ENCODE measurements at places on chromosomes 5 and 9. TPM values are rescaled to one million over a fixed set of nuclear protein-coding genes. Genes with fewer than 3 reads are reported as not detected.

DNA sequence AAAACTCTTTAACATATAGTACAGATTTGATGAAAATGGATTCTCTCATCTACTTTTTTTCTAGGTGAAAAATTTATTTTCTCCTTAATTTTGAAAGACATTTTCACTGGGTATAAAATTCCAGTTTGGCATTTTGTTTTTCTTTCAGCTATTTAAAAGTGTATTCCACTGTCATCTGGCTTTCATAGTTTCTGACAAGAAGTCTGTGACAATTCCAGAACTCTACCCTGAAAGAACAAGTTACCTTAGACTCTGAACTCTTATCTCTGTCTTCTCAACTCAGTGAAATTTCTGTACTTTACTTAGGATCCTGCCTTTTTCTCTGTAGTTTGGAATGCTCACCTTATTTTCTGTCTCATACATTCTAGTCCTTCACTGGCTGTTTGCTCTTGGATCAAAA is 161.7 kb downstream of the RANBP17 start:
- no peak for DNase-seq

DNA sequence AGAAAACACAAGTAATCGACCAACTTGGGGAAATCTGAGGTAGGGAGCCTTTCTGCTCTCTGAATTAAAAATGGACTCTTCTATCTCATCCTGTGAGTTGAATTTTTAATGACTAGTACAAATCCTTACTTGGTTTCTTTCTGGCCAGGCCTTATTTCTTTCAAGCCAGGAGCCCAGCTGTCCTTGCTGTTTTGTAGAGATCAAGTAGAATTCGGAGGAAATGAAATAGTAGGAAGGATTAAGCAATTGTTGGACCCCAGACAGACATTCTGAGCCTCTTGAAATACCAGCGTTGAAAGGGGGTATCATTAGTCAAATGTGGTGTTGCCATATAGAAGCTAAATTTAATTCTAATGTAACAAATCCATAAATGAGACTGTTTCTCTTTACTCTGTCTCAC is 53.7 kb upstream of the SMIM15 start:
- no peak for DNase-seq

- no peak for DNase-seq
Measured at GRCh38 chr5:128038643-128039042, 44.9 kb upstream of the SLC12A2 start.

GRCh38 chr5:542319-543311 is 18.4 kb upstream of the SLC9A3 start:
- DNase-seq = no peak

GRCh38 chr9:6495466-6495865 is 82.5 kb downstream of the UHRF2 start:
- no peak for DNase-seq

DNA sequence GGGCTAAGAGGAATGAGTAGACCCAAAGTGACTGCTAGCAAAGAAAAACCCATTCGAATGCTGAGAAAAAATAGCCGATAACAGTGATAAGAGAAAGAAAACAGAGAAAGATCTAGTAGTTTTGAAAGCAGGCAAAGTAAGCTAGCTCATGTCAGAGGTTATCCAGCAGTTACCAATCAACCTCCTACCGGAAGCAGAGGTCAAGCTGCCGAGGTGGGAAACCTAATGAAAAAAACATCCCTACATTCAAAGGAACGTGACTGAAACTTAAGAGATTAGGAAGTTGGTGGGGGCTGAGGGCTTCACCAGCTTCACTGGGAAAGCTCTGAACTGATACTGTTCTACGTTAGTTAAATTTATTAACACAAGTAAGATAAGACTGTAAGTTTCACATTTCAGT is 32.6 kb downstream of the SSBP2 start:
- no peak for DNase-seq

GRCh38 chr9:89109666-89110065 is 69.0 kb downstream of the SHC3 start:
- DNase-seq = no peak

DNA sequence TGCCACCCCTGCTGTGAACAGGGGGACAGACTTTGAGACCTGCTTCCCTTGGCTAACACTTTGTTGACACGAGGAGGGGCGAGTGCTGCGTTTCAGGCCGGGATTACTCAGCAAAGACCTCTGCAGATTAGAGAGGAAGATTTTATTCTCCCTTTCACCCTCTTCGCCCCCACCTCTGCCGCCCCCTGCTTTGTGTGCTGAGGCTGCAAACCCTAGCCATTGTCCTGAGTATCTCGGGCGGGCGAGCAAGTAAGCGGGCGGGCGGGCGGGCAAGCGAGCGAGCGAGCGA is 6.0 kb downstream of the ISL1 start:
- no peak for DNase-seq

Gene WDR31
- 3.0 TPM for total RNA-seq

Gene NDFIP1
- total RNA-seq = 54.3 TPM

Data from kidney epithelial cell (primary cell).